Dorsolateral prefrontal cortex (tissue), 122 donors: ENCODE measurements at places on chromosomes 16 and 17. TPM values are rescaled to one million over a fixed set of nuclear protein-coding genes. Genes with fewer than 3 reads are reported as not detected.

The PPP1R27 gene
- not detected for total RNA-seq

The C16orf86 gene
- 12.0 TPM for total RNA-seq

The GSDMA gene
- not detected for total RNA-seq

The MT1G gene
- 294 TPM for total RNA-seq

The DNAJA2 gene
- total RNA-seq = 62.0 TPM

The CDH3 gene
- 6.9 TPM for total RNA-seq

The CES1 gene
- total RNA-seq = 1.3 TPM

The PSMB3 gene
- 112 TPM for total RNA-seq

The CCL16 gene
- not detected for total RNA-seq

The FOXN1 gene
- not detected for total RNA-seq

The GFAP gene
- 7,360 TPM for total RNA-seq

The IRF8 gene
- 11.6 TPM for total RNA-seq
